ENCODE measurements at places on chromosomes 4 and X. TPM values are rescaled to one million over a fixed set of nuclear protein-coding genes. Genes with fewer than 3 reads are reported as not detected.

DNA sequence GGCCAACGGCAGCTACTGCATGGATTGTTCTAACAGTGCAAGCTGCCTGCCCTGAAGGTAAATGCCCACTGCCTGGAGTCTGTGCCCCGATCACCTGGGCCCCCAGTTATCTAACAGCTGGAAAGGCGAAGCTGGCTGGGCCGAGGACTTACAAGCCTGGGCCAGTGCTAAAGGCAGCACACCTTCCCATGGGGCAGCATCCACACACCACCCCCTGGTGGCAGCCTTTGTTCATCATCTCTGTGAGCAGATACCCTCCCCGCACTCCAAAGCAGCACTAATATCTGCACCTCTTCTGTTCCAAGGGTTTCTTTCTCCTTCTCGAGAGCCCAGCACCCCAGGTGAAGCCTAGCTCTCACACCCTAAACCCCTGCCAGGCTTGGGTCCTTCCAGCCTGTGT, 7.6 kb downstream of the SLC2A9 start:
- no peak for DNase-seq

DNA sequence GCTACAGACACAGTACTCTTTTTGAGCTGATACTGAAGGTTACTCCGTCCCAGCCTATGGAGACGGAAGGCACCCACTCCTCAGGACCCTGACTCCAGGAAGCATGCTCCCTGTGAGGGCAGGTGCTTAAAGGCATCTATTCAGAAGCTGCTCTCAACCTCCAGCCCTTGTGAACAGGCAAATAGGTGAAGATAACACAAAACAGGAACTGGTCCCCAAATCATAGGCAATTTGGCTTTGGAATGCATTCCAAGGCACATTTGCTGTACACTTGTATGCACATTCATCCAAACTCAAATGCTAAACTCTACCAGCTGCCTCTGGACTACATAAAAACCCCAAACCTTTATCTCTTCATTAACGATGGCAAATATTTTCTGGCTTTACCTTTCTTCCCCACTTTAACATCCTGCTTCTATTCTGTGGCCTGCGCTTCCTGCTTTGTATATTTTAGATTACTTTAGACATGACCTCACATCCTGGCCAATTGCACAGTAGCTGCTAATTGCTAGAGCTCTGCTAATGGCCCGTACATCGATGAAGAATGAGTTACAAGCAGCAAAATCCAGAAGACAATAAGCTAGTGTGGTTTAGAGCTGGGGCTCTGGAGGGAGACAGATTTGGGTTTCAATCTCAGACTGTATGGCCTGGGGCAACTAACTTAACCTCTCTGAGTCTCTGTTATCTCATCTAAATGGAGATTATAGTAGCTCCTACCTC, 3.2 kb downstream of the SEL1L3 start:
- no peak for DNase-seq

Gene NCAPG
- total RNA-seq, result 18.4 TPM

Gene ERCC6L
- 4.5 TPM for total RNA-seq

DNA sequence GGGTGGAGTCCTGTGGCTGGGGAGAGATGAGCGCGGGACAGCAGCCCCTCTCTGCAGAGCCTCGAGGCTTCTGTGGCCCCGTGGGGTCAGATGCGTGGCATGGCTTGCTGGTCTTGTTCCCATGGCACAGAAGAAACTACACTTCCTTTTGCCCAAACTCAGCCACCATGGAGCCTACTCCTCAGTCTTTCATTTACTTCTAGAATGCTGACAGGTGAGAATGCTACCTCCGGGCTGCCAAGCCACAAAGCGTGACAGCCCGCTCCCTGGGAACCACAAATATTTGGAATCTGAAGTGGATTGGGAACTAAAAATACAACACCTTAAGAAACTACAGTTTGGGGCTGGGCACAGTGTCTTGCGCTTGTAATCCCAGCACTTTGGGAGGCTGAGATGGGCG, 98.0 kb downstream of the TRAPPC11 start:
- DNase-seq, result no peak

DNA sequence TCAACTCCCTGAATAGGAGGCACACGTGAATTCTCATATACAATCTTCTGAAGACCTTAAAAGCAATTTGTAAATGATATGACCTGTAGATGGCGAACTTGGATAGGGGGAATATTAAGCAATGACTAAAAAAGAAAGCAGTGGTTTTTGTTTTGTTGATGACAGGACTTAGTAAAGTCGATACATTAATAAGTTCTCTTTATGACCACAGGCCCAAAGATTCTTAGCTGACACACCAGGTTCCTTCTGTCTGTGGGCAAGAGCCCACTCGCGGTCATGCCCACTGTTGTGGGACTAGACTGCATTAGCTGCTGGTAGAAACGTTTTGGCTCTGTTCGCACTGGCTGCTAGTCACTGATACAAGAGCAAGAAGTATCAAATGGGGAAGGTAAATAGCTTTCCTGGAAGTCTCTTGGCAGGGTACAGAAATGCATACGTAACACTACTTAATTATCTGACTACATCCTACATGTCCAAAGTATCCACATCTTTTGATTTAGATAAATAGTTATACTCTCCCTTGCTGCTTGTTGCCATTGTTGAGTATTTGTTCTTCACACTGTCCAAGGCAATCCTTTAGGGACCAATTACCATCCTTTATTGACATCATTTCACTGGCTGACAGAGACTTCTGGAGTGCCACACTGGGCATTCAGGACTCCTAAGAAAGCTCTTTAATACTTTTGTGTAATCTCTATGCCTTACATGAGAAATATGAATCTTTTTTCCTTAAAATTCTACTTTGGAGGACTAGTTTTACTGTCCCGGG, 31.0 kb downstream of the ALPK1 start:
- no peak for DNase-seq

Gene OPHN1
- 2.6 TPM for total RNA-seq

DNA sequence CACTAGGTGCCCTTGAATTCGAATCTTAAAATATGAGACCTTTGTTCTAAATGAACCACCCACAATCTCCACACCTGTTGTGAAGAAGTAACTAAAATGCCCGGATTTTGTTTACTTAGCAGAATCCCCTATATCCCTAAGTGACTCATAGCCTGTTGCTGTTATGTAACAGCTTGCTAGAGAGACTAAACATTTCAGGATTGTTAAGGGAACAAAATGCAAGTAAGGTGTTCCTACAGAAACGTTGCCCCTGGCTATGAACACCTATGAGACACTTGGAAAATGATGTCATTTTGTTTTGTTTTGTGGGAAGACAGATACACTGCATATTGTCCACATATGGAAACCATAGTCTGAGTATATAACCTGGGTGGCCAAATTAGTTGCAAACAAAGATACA, 24.2 kb upstream of the MXRA5 start:
- DNase-seq, result no peak

DNA sequence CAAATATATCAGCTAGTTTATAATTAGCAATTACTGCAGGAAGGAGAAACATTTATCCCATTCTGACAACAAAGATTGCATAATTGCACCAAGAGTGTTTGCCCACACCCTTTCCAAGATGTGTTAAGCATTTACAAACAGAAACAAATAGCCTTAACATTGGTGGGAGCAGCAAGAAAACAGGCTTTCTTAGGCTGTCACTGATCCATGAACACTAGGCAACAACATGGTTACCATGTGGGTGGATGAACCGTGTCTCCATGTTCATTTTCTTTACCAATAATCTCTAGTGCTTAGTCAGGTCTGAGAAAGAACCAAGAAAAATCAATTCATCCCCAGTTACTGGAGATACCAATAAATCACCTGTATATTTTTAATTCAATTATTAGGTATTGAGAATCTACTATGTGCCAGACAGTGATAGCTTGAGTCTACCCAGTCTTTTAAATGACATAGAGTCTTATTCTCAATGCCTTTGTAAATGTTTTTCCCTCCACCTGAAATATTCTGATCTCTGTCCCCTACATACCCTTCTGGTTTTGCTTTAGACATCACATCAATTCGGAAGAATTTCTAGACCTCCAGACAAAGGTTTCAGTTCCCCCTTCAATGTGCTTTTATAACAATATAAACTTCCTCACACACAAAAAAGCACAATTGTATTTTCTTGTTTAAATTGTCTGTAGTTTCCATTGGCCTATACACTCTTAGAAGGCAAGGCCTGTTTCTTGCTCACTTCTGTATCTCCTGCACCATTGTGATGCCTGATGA, 286.6 kb downstream of the PPP1R2C start:
- no peak for DNase-seq

DNA sequence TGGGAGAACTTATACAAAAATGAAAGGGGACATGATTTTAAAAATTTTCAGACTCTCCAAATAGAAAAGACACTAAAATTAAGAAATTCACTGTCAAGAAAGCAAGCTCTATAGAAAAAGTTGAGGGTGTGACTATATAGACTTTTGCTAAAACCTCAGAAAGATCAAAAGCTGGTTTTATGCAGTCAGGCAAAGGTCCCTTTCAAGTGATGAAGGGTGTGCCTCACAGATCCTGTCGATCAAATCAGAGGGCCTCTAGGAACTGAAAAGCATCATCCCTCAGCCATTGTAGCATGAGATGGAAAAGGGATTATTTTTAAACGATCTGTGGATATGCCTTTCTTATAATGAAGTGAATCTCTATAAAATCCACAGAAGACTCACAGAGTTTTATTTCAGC, 116.5 kb downstream of the FAM13A start:
- DNase-seq, result no peak

GRCh38 chr4:117835566-117835965, 198.7 kb upstream of the NDST3 start:
- no peak for DNase-seq

- DNase-seq, result no peak
Measured at GRCh38 chr4:8503801-8504200, 63.2 kb downstream of the TRMT44 start.

Gene HMGN5
- total RNA-seq, result 9.3 TPM

Gene ADH1C
- 10.8 TPM for total RNA-seq

Gene TCEAL2
- total RNA-seq, result 0.35 TPM

Gene SASH3
- total RNA-seq, result 4.2 TPM

DNA sequence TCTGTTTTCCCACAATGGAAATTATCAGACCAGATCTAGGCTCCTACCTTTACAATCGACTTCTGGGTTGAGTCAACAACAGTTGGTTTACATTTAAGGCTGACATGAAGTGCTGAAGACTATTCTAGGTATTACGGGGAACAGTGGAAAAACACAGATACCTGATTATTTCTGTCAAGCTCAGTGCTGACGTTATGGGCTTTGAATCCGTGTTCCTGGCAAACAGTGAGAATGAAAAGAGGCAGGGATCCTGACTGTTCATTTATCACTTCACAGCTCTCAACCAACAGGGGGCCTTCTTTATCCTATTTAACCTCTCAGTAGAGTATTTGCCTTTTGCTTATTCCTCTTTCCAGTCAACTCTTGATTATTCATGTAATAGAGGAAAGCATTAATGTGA, 43.1 kb downstream of the TMEM164 start:
- no peak for DNase-seq

Gene ADGRG2
- 0.76 TPM for total RNA-seq

DNA sequence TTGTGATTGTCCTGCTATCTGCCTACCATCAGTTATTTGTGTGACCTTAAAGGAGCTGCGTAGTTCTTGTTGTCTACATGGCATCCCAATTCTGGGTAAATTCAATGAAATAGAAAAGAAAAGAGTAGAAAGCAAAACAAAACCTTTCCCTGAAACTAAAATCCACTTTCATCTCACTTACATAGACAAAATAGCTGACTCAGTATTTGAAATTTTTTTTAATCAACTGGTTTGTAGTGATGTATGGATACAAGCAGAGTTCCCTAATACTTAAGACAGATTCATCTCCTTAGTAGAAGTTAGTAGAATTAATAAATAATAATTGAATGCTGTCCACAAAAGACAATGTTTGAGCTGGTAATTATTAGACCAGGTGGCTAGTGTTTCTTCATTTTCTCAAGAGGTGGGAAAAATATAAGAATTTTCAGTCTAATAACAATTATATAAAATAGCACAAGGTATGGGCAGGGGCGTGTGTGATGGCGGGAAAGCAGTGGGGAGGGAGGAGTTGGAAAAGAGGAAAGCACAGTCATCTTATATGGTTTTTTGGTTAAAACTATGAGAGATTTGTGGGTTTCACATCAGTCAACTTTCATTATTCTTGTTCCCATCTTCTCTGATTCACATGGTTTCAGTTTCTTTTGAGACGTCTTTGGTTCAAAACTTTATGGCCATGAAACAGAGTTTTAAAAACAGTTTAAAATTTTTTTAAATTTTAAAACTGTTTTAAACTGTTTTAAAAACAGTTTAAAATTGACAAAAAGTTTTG, 275.2 kb downstream of the SPRY1 start:
- no peak for DNase-seq

Gene TRIM61
- 0.15 TPM for total RNA-seq

Data from esophagus squamous epithelium (tissue), 5 donors.